Lung microvascular endothelial cell (primary cell): ENCODE measurements at places on chromosomes 2 and 18. TPM values are rescaled to one million over a fixed set of nuclear protein-coding genes. Genes with fewer than 3 reads are reported as not detected.

- DNase-seq, result no peak
Observed at GRCh38 chr2:218452079-218452478, 33.2 kb downstream of the VIL1 start.

- DNase-seq, result no peak
Observed at GRCh38 chr2:136301006-136301405, 183.1 kb upstream of the CXCR4 start.

GRCh38 chr18:36735130-36735529, 93.7 kb downstream of the TPGS2 start:
- no peak for DNase-seq

DNA sequence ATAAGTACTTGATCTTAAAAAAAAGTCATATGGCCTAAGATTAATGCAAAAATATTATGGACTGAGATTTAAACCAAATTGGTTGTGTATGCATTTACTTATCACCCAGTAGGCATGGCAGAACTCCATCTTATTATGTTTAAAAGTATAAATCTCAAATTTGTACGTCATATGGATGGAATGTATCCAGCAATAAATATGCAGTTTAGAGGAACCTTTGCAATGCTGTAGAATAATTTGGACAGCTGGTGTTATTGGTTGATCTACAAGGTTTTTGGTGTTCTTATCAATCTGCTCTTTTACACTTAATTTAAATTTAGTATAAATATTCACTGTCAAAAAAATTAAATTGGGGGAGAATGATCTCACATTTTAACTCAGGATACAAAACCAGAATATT, 640.2 kb downstream of the SATB2 start:
- DNase-seq, result no peak

GRCh38 chr2:226217191-226217590, 582.4 kb downstream of the IRS1 start:
- no peak for DNase-seq

- no peak for DNase-seq
Observed at GRCh38 chr2:41914936-41915335, 132.9 kb upstream of the PKDCC start.

GRCh38 chr18:36298126-36298741, 721 bp downstream of the FHOD3 start:
- no peak for DNase-seq

DNA sequence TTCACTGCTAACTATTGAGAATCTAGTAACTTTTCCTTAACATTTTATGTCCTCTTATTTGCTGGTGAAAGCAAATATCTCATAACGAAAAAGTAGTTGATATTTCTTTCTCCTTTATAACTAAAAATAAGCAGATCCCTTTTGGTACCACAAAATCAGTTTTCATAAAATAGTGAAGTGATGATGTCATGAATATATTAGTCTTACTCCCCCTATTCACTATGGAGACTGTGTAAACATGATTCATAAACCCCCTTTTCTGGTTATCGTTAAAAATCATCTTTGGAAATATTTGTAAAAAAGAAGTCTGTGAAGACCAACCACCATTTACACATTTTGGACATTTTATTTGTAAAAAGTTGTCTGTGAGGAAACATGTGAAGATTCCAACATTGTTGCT, 734.9 kb downstream of the NUP35 start:
- DNase-seq, result no peak

DNA sequence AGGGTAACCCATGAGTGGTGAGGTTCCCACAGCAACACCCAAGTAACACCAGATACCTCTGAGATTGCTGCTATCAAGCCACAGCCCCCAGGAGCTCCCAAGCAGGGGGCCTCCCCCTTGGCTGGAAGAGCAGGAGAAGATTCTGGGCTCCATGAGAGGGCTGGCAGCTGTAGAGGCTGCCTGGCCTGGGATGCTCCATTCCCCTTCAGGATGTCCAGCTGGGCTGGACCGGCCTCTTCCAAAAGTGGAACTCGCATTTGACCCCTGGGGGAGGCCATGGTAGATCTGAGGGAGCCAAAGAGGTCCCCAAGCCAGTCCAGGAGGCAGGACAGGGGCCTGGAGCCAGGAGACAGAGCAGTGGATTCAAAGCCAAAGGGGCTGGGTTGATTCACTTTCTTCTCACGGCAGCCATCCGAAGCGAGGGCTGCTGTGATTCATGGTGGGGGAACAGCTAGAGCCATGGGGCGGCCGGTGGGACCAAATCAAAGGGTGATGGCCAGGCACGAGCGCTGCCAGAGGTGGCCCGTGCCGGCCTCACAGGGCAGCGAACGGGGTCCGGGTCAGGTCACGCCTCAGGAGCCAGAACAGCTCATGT, 95.3 kb upstream of the ID2 start:
- DNase-seq, result no peak

DNA sequence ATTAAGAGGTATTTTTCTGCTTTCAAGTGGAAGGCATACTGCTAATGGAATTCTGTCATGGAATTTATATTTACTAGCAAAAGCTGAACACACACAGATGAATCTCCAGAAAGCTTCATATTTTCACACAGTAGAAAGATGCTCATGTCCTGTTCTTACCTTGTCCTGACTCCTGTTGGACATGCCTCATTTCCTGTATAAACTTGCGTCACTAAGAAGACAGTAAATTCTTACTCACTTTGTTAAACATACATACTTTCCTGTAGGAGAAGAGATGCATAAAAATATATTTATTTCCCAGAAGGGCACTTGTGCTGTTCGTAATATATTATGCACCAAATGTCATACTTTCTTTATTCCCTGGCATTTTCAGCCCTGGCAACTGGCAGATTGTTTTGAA, 238.3 kb upstream of the RASGRP3 start:
- peak; percentile 90 for DNase-seq

DNA sequence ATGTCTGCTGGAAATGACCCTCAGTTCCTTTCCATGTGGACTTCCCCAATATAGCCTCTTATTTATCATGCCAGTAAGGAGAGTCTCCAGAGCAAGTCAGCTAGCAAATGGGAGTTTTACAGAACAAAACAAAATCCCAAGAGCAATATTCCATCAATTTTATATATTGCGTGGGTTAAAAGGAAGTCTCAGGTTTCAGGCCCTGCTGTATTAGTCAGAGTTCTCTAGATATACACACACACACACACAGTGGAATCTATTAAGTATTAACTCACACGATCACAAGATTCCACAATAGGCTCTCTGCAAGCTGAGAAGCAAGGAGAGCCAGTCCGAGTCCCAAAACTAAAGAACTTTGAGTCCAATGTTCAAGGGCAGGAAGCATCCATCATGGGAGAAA, 102.8 kb upstream of the MAP2 start:
- no peak for DNase-seq

DNA sequence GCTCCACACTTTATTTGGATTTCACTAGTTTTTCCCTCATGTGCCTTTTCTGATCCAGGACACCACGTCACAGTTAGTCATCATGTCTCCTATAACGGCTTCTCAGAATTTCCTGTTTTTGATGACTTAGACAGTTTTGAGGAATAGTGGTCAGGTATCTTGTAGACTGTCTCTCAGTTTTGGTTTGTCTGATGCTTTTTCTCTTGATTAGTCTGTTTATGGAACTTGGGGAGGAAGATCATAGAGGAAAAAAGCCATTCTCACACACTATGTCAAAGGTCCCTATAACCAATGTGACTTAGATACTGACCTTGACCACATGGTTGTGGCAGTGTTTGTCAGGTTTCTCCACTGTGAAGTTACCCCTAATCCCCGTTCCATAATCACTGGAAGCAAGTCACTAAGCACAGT, 89.0 kb downstream of the RAPH1 start:
- peak; percentile 88 for DNase-seq

SETBP1 gene
- total RNA-seq, result 1.1 and 1.6 TPM in 2 replicates

DNA sequence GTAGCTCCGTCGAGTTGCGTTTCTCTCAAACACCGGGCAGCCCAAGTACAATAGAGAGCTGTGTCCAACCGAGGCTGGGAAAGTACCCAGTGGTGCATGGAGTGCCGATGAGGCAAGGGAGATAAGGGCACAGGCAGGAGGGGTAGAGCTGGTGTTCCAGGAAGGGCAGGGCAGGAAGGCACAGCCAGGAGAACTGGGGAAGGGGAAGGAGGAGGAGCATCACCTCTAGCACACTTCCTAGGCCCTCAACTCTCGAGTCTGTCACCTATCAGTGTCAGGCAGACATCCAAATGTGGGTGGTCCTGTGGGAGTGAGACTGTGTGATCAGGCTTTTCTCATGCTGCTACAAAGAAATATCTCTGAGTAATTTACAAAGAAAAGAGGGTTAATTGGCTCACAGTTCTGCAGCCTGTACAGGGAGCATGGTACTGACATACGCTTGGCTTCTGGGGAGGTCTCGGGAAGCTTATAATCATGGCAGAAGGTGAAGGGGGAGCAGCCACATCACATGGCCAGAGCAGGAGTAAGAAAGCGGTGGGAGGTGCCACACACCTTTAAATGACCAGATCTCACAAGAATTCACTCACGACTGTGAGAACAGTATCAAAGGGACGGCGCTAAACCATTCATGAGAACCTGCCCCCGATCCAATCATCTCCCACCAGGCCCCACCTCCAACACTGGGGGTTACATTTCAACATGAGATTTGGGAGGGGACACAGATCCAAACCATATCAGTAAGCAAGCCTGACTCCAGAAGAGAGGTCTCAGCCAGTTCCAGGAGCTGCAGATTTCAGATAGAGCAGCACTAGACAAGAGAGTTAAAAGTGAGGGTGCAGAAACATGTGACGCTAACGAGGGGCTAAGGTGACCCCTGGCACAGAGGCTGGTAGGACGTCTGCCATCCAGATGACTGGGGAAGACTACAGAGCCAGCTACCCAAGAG, 75.7 kb downstream of the MBOAT2 start:
- DNase-seq, result peak; percentile 1

DNA sequence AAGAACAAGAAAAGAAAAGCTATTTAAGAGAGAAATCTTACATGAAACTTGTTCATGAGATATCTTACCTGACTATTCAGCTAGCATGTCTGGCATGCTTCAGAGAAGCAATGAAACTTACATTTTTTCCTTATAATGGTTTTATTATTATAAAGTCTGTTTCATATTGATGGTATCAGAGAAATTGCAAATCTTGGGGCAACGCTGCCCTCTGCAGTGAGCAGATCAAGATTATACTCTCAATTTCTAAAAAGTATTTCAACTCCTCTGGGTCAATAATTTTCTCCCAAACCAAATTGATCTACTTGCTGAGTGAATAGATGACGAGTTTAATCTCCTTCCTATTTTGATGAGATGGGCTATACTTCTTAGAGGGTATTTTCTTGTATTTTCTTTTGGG, 235.6 kb downstream of the NUP35 start:
- DNase-seq, result peak; percentile 17

DNA sequence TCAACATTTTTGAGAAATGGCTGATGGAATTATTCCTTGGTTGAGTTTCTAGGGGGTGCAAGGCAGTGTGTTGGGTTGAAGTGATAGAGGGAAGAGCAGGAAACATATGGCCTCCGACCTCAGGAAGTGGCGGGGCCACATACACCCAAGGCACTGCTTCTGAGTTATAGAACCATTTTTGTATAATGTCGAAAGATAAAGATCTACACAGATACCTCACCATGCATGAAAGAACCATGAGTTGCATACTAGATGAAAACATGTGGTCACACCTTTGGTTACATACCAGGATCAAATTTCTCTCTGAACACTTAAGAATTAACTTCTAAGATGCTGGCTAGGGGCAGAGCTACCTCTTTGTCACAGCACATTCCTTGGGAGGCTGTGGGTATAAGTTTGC, 23.2 kb downstream of the LAMA3 start:
- no peak for DNase-seq

- DNase-seq, result no peak
Observed at GRCh38 chr2:55751966-55752365, 58.3 kb upstream of the PNPT1 start.

DNA sequence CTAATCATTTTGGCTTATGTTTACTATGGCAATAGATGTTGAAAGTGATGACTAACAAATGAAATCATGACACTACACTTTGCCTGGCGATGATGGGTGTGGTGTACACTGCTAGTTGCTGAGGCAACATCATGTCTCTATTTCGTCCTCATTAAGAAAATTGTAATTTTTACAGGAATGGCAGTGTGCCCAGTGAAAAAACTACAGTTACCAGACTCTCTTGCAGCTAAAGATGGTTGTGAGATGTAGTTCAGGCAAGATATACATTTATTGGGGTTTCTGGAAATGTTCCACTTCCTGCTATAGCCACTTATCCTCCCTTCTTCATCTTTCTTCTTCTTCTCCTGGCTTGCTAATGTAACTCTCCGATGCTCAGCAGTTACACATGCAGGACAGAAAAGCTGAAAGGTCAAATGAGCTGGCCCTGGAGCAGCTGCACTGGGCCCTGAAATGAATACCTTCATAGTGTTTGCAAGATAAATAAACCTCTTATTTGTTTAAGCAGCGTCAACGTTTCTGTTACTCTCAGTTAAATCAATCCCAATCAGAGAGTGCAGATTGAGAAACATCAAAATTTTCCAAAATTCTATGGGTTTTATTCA, 46.0 kb downstream of the SOCS6 start:
- DNase-seq, result no peak

AQP12A gene
- not detected in 2 replicates for total RNA-seq
